ENCODE measurements at places on chromosomes 2 and 18.

DNA sequence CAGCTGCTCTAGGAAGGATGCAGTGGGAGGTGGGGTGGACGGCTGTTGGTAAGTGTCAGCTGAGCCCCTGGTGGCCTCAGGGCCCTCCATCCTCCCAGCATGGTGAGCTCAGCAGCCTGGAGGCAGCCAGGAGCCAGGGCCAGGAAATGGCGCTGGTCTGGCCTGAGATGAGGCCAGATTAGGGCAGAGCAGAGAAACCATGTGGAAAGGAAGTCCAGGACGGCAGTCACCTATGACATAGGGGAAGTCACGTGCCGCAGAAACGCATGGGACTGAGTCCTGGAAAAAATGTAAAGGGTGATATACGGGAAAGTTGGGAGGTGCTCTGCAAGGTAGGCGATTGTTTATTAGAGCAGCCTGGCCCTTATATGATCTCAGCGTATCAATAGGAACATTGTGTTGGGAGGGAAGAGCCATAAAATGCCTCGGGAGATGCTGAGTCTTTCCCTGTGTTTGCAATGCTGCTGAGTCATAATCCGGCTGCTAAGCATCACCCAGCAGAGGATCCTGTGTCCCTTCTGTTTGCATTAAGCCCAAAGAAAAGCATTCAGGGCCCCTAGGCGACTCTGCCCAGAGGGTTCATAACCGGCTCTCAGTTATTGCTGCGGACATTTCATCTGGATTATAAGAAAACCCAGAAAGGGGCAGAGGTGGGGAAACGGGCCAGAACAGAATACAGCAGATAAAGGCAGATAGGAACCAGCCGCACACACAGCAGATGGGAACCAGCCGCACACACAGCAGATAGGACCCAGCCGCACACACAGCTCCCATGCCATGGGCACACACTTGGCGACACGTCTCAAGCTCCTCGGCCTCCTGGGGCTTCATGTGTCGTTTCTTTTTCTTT is 30.3 kb upstream of the B3GNT7 start:
- no peak for DNase-seq

- no peak for DNase-seq
Observed at GRCh38 chr2:65980531-65980930, 454.4 kb upstream of the MEIS1 start.

DNA sequence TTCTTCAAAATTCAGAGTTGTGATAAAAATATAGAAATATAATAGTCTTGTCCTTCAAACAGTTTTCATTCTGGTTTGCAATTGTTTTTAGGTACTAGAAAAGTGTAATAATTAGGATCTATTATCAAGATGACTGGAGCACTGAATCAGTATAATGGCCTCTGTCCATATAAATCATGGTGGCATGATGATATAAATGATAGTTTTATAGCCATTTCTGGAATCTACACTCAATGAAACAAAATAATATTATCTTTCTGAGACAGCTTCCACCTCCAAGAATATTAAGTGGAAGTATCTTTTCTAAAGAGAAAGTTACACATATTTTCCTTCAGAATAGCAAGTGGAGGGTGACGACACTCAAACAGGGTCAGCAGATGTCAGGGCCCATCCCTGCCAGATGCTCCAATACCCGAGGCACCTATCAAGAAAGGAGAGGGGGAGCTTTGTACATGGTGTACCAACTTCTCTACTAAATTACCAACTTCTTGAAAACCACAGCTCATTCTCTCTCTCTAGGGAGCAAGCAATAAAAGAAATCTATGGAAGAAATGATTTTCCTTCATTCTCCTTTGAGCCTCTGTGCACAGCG is 882.7 kb upstream of the CHAC2 start:
- DNase-seq: no peak

DNA sequence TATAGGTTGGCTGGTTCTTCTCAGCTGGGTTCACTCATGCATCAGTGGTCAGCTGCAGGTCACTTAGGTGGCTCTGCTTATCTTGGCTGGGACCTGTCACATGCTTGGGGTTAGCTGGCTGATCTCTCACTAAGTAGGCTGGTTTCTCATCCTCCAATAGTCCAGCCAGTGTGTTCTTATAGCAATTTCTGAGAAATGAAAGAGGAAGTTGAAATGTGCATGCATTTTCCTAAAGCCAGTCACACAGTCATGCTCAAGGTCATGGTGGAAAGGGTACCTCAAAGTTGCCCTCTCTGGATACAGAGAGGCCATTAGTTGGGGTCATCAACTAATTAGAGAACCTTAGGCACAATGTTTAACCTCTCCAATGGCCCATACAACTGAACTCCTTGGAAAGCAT is 64.4 kb downstream of the KLHL29 start:
- DNase-seq: no peak

- DNase-seq: no peak
Observed at GRCh38 chr18:42675810-42676209, 439.7 kb downstream of the RIT2 start.

Data from activated effector memory CD4-positive, alpha-beta T cell treated with Interleukin-2 at 50 U/mL for 16 hours (primary cell).